Myocyte (in vitro differentiated cells): ENCODE measurements at places on chromosomes 11 and 22. TPM values are rescaled to one million over a fixed set of nuclear protein-coding genes. Genes with fewer than 3 reads are reported as not detected.

Gene TRIM49D1
- total RNA-seq = not detected in 2 replicates

Gene ZDHHC24
- 15.7 and 20.9 TPM in 2 replicates for total RNA-seq

Gene CLCF1
- 3.3 and 6.8 TPM in 2 replicates for total RNA-seq

Gene LRRC75B
- 10.0 and 13.2 TPM in 2 replicates for total RNA-seq

Gene MMP8
- not detected in 2 replicates for total RNA-seq

Gene BATF2
- 0.21 and 1.2 TPM in 2 replicates for total RNA-seq

Gene POTEH
- not detected in 2 replicates for total RNA-seq

Gene FGF19
- total RNA-seq = not detected in 2 replicates

Gene IGSF9B
- total RNA-seq = 0.24 TPM in 1 of 2 replicates, not detected in the other

Gene PGA4
- total RNA-seq = 119 and 152 TPM in 2 replicates

Gene TMEM132A
- 76.1 and 94.4 TPM in 2 replicates for total RNA-seq

Gene AHNAK
- total RNA-seq = 141 and 144 TPM in 2 replicates

Gene CHRNA10
- total RNA-seq = 0.47 and 0.59 TPM in 2 replicates

Gene KCNQ1OT1
- 2.5 TPM in 2 replicates for total RNA-seq

Gene MPZL3
- total RNA-seq = not detected in 2 replicates

Gene MMP11
- total RNA-seq = 51.5 and 67.7 TPM in 2 replicates

Gene NCF4
- total RNA-seq = not detected in 2 replicates

Gene NLRP14
- total RNA-seq = not detected in 2 replicates

Gene MYRF
- total RNA-seq = 0.03 TPM in 1 of 2 replicates, not detected in the other

Gene NRIP3
- total RNA-seq = 7.0 and 13.5 TPM in 2 replicates

Gene GAB4
- total RNA-seq = not detected in 2 replicates

Gene SLC6A5
- not detected in 2 replicates for total RNA-seq

Gene RAB39A
- total RNA-seq = not detected in 2 replicates

Gene CPT1A
- total RNA-seq = 1.9 and 2.8 TPM in 2 replicates

Gene SLC17A6
- not detected in 2 replicates for total RNA-seq

Gene C11orf16
- total RNA-seq = not detected in 2 replicates

Gene C11orf87
- total RNA-seq = 0.05 TPM in 1 of 2 replicates, not detected in the other

Gene TMPRSS6
- not detected in 2 replicates for total RNA-seq

Gene ADORA2A
- 1.1 and 6.4 TPM in 2 replicates for total RNA-seq

Gene SCGB1D2
- total RNA-seq = not detected in 2 replicates

Gene KRTAP5-10
- not detected in 2 replicates for total RNA-seq

Gene CHKB
- total RNA-seq = 42.7 and 47.0 TPM in 2 replicates

Gene FOXR1
- total RNA-seq = not detected in 2 replicates

Gene ALDH3B1
- total RNA-seq = 36.6 and 68.4 TPM in 2 replicates

Gene SLC5A1
- total RNA-seq = not detected in 2 replicates

Gene KREMEN1
- 78.1 and 84.1 TPM in 2 replicates for total RNA-seq

Gene MAPK1
- total RNA-seq = 110 and 113 TPM in 2 replicates

Gene HOATZ
- not detected in 2 replicates for total RNA-seq

Gene HYLS1
- total RNA-seq = 6.2 and 6.3 TPM in 2 replicates

Gene EHF
- not detected in 2 replicates for total RNA-seq

Gene UPB1
- 0.31 TPM in 1 of 2 replicates, not detected in the other for total RNA-seq

Gene DMC1
- 0.52 and 1.2 TPM in 2 replicates for total RNA-seq

Gene IL10RA
- total RNA-seq = not detected in 2 replicates

Gene OR5W2
- total RNA-seq = not detected in 2 replicates

Gene TEX54
- not detected in 2 replicates for total RNA-seq

Gene SSRP1
- total RNA-seq = 81.9 and 90.8 TPM in 2 replicates

Gene TUBA8
- total RNA-seq = 12.6 and 20.9 TPM in 2 replicates

Gene USH1C
- not detected in 2 replicates for total RNA-seq

Gene NNMT
- total RNA-seq = 921 and 1,107 TPM in 2 replicates

Gene OR8G1
- not detected in 2 replicates for total RNA-seq

Gene STIM1
- 36.3 and 46.4 TPM in 2 replicates for total RNA-seq

Gene ISX
- not detected in 2 replicates for total RNA-seq

Gene KDM4E
- not detected in 2 replicates for total RNA-seq

Gene ZNF280A
- total RNA-seq = not detected in 2 replicates

Gene OR52I1
- total RNA-seq = not detected in 2 replicates
